ENCODE measurements at places on chromosomes 6 and 20. TPM values are rescaled to one million over a fixed set of nuclear protein-coding genes. Genes with fewer than 3 reads are reported as not detected.

CDS2 gene
- 16.7 TPM for total RNA-seq

SLC22A2 gene
- not detected for total RNA-seq

SLC35D3 gene
- total RNA-seq: not detected

SNX21 gene
- total RNA-seq: 90.7 TPM

PDYN gene
- not detected for total RNA-seq

GABBR1 gene
- 11.7 TPM for total RNA-seq

VNN1 gene
- total RNA-seq: 0.33 TPM

NEURL2 gene
- total RNA-seq: 6.8 TPM

NR2E1 gene
- not detected for total RNA-seq

STK38 gene
- total RNA-seq: 34.3 TPM

SALL4 gene
- 0.36 TPM for total RNA-seq

GPSM3 gene
- total RNA-seq: 0.90 TPM

SEC63 gene
- 49.5 TPM for total RNA-seq

MCHR2 gene
- total RNA-seq: not detected

MRAP2 gene
- 0.33 TPM for total RNA-seq

MACROD2 gene
- total RNA-seq: 1.3 TPM

FAM83D gene
- 16.7 TPM for total RNA-seq

COX4I2 gene
- total RNA-seq: not detected

Measured in fibroblast of the aortic adventitia (primary cell).